ENCODE measurements at places on chromosomes 6 and 20.

DNA sequence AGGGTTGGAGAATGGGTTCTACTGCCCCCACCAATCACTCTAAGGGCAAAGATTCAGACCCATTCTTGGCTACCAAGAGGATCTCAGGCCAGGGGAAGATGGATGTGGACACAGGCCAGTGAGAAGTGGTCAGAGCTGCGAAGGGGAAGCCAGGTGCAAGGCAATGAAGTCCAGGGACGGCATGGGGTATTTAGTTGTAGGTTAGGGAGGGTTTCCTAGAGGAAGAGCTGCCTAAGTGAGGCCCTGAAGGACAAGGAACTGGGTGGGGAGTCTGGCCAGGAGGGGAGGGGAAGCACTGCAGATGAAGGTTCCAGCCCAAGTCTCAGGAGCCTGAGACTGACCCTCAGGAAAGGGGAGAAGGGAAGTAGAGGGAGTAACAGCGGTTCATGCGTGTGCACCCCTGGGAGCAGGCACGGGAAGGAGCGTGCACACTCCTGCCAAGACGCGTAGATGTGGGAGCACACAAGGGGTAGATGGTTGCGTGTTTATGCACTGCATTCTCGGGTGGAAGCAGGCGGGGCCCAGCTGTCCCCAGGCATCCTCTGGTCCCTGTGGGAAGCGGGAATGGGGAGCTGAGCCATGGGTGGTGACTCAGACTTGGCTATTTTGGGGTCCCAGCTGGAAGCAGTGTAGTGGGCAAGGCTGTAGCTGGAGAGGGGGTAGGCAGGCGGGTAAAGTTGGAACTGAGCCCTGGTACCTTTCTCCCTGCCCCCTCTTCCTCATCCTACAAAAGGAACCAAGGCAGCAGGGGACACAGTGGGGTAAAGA, 3.3 kb downstream of the ACTL10 start:
- DNase-seq = no peak

- DNase-seq = no peak
Measured at GRCh38 chr6:57064809-57065208, 18.3 kb downstream of the KIAA1586 start.

GRCh38 chr6:134063966-134064445, 11.6 kb upstream of the SLC2A12 start:
- peak; percentile 66 for DNase-seq

- DNase-seq = no peak
Measured at GRCh38 chr20:53036992-53037391, 64.8 kb downstream of the TSHZ2 start.

- no peak for DNase-seq
Measured at GRCh38 chr6:142381845-142382378, 80.1 kb downstream of the ADGRG6 start.

DNA sequence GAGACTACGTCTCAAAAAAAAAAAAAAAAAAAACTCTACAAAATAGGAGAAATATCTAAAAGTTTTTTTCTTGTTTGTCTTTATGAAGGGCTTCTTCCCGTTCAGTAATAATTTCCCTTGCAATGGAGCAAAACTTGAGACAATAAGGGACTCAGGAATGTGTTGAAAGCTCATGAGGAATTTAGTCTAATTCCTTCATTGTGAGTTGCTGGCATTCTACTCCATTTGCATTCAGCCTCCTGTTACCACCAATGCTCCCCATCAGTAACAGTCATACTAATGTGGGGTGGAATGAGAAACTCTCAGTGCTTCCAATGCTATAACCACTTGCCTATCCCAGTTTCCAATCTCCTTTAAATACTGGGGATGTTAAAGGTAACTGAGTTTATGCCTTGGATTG, 576.7 kb upstream of the AGPAT4 start:
- DNase-seq = no peak

- DNase-seq = no peak
Measured at GRCh38 chr20:47274401-47275108, 81.9 kb downstream of the ZMYND8 start.

DNA sequence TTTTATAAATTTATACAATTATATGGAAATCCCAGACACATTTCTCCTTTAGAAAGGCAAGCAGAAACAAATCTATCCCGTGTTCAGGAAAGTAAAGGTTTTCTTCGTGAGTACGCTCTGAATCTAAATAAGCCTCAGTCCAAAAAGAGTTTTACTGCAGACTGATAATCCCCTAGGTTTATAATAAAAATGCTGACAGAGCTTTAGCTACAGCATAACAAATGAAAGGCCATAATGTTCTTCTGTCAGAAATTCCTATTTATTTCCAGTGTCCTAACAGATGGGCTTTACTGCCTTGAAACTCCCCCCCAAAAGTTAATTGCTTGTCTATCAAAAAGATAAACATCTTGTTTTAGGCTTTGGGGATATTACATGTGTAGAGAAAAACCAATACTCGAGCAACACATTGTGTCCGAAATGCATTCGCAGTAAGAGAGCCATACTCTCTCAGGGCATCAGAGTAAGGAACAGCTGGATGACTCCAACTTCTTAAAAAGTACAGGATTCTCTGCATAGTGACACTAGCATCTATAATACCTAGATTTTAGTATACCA, 109.0 kb downstream of the PRKN start:
- DNase-seq = no peak

GRCh38 chr6:13273931-13274706, 54.2 kb downstream of the TBC1D7 start:
- DNase-seq = no peak

All from endothelial cell (in vitro differentiated cells).